ENCODE measurements at places on chromosomes 1 and 21.

DNA sequence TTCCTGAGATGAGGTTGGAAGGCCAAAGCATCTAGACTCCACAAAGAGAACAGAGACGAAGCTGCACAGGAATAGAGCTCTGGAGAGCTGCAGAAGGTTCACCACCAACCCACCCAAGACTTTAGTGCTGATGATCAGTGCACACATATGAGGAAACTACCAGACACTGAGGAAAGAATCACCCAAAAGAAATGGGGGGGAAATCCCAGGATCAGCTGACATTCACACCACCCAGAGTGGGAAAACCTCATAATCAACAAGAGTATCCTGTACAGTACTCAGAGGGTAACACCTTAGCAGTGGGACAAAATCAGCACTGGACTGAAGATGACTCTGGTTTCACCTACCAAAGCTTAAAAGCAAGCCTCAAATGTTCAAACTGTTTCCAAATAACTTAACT is 36.4 kb downstream of the DENND1B start:
- no peak for DNase-seq

DNA sequence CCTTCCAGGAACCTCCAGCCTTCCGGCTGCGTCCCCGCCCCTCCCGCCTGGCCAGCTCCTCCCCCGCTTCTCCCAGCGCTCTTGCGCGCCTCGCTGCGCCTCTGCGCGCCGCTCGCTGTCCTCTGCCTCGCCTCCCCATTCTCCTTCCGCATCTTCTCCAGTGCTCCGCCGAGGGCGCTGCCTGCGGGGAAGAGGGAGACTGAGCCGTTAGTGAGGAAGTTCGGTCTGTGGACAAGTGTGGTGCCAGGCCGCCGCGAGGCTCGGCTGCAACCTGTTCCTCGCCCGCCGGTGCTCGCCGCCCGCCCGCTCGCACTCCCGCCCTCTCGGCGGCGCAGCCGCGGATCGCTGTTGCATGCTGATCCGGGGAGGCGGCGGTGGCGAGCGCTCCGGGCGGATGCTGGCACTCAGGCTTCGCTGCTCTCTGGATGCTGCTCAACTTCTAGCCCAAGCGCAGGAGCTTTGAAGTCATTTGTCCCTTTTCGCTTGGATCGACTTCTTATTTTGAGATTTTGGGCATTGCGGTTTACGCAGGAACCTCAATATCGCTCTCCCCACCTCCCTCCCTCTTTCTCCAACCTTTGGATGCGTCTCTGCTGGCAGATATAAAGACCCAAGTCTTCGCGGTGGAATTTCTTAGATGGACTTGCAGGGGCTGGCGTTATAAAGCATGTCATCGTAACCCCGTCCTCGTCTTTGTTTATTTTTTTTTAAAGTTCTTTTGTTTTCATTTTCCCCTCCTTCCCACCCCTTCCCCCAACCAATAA is 614 bp upstream of the CACNA1E start:
- peak; percentile 82 for DNase-seq

- DNase-seq, result peak; percentile 89
Observed at GRCh38 chr1:16440470-16441281, at the start of gene NECAP2. TSS of gene NECAP2 (plus strand) at chr1:16440724. CDS start at chr1:16440762, 38 bp downstream.

GRCh38 chr1:3670823-3671265 is 18.5 kb downstream of the TP73 start:
- no peak for DNase-seq

GRCh38 chr1:230763927-230764591 is 16.9 kb downstream of the CAPN9 start:
- DNase-seq, result no peak

DNA sequence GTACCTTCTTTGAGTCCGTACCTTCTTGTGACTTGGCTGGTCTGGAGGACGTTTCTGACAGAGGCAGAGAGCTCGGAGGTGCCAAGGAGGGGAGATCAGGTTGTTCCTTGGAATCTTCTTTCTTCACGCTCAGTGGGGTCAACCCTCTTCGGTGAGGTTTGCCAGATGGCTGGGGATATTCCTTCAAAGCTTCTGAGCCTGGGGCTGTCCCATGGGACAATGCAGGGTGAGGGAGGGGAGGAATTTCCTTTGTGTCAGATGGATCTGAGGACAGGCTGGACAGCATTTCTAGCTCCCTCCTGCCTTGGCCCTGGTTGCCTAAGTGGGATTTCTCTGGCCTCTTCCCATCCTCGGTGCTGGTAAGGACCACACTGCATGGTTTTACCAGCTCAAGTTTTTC is 95.5 kb upstream of the EDN2 start:
- DNase-seq, result no peak

- DNase-seq, result no peak
Observed at GRCh38 chr21:42362700-42363099, 3.6 kb downstream of the TFF1 start.

- DNase-seq, result no peak
Observed at GRCh38 chr1:215228193-215228592, 145.7 kb downstream of the KCNK2 start.

DNA sequence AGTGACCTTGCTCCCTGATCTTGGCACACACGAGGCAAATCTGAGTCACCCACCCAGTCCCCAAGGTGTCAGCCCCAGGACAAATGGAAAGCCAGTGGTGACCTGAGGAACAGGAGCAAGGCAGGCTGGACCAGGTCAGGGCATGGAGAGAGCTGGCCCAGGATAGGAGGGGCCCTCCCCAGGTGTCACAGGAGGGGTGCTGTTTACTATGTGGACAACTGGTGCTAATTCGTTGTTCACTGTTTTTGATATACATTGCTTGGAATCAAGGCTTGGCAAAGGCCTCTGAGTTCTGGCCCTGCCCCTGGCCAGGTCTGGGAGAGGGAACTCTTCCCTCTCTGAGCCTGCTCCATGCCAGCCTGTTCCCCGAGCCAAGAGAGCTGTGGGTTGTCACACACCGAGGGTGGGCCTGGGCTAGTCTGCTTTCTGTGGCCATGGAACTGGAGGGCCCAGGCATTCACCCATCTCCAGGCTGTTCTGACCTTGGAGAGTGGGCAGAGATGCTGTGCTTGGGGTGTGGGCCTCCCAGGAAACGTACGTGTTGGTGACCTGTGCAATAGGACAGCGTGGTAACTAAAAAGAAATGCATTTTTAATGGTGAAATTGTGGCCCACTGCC is 41.8 kb downstream of the CRYAA start:
- DNase-seq, result no peak

DNA sequence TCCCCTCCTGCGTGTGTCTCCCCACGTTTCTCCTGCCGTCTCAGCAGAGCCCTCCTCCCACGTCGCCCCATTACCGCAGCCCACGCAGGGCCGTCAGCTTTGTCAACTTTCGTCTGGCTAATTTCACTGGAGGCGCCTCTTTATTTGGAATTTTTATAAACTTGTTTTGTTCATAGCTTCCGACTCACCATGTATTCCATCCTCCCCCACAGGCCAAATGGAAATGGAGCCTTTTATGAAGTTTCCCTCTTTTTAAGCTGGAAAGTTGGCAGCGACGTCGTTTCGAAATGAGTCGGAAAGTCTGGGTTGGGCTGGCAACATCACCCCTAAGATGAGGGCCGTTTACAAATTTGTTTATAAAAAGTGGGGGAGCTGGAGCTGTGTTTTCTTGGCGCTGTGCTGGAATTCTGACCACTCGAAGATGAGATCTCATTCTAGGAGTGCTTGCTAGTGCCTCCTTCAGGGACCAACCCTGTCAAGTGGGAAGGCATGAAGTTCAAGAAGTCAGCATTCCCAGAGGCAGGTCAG is 23.7 kb upstream of the SLC45A1 start:
- no peak for DNase-seq

GRCh38 chr1:54614563-54614962 is 8.8 kb downstream of the FAM151A start:
- no peak for DNase-seq

- DNase-seq, result no peak
Observed at GRCh38 chr1:207069061-207069460, 16.0 kb downstream of the PFKFB2 start.

- peak; percentile 59 for DNase-seq
Observed at GRCh38 chr1:59150577-59151386, 146.1 kb upstream of the FGGY start.

DNA sequence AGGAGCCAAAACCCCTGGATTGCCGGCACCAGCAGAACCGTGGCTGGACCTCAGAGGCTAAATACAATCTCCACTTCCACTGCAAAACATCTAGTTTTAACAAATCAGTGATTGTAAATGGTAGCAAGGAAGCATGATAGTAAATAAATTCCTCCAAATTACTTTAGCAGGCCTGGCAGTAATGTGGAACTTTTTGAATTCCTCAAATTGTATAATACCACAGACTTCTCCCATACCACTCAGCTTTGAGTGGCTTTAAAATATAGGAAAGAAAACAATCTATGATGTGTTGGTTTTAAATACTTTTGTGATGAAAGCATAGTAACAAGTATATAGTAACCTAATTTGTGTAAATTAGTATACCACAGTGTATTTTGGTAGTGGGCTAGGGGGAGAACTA is 34.1 kb downstream of the NIBAN1 start:
- DNase-seq, result no peak

DNA sequence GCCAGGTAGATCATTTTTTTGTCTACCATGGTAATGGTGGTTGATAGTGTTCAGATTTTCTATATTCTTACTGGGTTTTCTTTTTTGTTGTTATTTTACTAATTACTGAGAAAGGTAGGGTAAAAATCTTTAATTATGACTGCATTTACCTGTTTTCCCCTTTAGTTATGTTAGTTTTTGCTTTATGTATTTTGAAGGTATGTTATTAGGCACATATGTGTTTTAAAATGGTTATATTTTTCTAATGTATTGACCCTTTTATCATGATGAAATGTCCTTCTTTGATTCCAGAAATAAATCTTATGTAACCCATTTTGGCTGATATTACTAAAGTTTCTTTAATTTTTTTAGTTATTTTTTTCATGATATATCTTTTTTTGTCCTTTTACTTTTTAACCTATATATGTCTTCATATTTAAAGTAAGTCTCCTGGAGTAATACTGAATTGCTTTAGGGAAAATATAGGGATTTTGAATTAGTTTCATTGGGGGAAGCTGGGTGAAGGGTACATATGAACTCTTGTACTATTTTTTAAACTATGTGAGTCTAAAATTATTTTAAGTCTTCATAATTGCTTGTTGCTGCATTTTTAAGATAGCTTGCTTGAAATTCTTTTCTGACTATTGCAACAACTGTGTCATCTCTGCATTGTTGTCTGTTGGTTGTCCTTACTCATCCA is 22.4 kb downstream of the SLC35A3 start:
- no peak for DNase-seq

Measured in GM20000 (cell line).